Immature natural killer cell (primary cell): ENCODE measurements at places on chromosomes 16 and 17.

DNA sequence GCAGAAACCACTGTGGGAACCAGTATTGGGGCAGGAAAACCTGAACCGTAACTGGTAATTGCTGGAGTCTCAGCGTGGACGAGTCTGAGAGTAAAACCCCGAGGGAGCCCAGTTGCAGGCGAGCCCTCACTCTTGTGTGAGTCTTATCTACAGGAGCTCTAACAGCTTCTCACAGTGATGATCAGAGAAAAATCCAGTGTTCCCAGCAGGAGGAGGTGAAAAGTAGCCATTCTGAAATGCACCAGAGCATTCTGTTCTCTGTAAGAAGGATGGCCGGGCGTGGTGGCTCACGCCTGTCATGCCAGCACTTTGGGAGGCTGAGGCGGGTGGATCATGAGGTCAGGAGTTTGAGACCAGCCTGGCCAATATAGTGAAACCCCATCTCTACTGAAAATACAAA is 161.2 kb downstream of the COPRS start:
- DNase-seq = no peak

DNA sequence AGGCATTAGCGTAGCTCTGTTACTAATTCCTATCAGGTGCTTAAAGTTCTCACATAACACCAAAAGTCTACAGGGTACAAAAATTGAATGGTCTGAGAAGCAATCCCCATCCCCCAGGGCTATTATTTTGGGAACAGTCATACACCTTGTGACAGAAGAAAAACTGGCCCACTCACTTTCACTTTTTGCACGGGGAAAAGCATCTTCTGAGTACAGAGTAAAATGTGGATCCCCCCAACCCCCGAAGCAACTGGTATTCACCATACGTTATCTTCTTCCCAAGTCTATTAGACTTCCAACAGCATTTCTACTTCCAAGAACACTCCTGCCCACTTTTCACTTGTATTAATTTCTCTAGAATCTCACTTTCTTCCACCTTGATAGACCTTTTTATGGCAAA is 11.8 kb downstream of the GGA3 start:
- DNase-seq = no peak

DNA sequence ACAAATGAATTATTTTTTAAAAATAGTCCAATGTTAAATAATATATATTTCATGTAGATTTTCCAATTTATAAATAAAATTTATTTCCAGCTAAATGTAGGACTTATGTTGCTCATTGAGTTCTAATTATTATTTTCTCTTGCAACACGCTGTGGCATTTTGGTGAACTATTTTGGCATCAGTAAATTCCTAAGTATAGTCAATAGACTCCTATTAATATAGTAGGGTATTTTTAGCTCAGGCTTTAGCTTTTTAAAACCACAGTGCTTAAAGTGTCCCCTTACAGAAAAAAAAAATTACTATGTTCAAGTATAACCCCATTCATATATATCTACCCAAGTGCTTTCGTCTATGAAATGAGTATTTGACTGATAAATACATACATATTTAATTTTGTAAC is 919.2 kb upstream of the SOX9 start:
- no peak for DNase-seq

DNA sequence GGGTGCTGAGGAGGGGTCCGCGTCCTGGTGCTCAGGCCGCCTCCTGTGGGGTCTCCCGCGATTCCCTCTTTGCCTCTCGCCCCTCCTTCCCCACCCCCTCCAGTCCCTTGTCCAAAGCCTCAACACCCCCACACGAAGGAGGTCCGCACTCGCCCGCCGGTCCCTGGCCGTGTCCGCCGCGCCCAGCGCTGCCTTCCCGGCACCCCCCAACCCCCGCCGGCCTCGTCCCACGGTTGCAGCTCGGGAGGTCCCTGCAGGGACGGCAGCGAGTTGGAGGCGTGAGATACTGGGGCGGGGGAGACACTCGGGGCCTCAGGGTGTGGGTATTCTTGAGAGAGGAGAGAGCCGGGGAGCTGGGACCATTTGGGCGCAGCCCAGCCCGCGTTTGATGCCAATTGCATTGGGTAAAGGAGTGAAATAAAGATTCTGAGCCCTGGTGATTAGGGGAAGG is 468 bp downstream of the FLYWCH2 start:
- DNase-seq = no peak

DNA sequence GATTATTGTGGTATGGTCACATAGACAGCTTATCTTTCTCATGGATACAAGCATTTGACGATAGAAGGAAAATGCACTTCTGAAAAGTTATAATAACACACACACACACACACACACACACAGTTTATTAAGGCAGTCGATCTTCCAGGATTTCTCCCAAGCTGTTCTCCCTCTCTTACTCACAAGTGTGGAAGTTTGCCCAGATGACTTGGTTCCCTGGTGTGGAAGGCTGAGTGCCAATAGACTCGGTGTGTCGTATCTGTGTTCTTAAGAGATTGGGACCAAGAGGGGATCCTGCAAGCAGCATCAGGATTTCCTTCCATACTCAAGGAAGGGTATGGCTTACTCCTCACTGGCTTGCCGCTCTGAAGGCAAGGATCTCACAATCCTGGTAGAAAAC is 279.6 kb downstream of the HS3ST3B1 start:
- no peak for DNase-seq

- DNase-seq = no peak
Observed at GRCh38 chr17:30924341-30924740, 2.6 kb downstream of the ADAP2 start.

DNA sequence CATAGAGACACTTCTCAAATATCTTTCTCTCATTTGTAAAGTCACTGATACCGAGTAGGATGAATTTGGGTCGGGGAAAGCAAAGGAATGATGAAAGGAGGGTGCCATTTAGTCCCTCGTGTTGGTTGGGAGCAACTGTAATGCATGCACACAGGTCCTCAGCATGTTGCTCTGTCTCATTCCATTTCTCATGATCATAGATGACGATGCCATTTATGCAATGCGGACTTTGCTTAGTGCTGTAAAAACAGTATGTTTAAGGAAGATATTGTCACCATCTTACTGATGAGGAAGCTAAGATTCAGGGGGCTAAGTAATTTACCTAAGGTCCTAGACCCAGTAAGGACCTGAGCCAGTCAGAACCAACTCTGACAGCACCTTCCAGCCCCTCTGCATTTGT is 100.1 kb downstream of the AATF start:
- DNase-seq = no peak

DNA sequence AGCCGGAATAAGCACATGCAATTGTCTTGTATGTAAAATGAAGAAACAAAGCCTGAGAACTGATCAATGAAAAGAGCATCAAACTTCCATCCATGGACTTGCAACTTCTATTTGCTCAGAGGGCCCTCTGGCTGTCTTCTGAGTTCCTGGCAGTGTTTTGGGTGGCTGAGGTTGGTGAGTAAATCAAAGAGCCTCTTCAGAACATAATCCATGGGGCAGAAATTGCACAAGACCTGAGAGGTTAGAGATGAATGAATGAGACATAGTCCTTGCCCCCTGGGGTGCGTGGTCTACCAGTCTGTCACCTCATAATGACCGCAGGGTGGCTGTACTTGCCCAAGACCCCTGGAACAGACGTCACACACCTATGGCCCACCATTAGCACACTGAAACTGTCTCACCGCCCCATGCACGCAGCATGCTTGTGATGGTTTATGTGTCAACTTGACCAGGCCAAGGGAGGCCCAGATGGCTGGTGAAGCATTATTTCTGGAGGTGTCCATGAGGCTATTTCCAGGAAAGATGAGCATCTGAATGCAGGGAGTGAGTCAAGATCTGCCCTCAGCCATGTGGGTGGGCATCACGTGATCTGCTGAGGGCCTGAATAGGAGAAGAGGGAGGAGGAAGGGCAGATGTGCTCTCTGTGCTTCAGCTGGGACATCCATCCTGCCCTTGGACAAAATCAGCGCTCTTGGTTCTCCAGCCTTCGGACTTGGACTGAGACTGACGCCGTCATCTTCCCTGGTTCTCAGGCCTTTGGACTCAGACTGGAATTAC is 8.3 kb downstream of the PIK3R6 start:
- no peak for DNase-seq

DNA sequence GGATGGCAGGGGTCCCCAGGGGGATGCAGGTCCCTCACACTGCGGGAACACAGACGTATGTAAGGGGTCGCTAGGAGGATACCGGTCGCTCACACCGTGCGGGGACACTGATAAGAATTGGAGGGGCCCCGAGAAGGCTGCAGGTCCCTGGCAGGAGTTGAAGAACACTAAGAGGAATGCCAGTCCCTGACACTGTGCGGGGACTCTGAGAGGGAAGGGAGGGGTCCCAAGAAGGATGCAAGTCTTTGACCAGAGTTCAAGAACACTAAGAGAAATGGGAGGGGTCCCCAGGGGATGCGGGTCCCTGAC is 510 bp downstream of the ERCC4 start:
- DNase-seq = no peak
